ENCODE measurements at places on chromosomes 5 and 9. TPM values are rescaled to one million over a fixed set of nuclear protein-coding genes. Genes with fewer than 3 reads are reported as not detected.

- H3K27ac ChIP-seq, result no peak overlapping the region
- H3K36me3 ChIP-seq, result no peaks in the 10 kb centered on the region
- no peak for DNase-seq
These were observed 297.0 kb upstream of the HAPLN1 start for GRCh38 chr5:84017523-84018172.

GRCh38 chr9:112271466-112272098 is 61.8 kb downstream of the PTBP3 start:
- H3K27me3 ChIP-seq, result no peaks in the 10 kb centered on the region
- H3K4me1 ChIP-seq, result no peaks in the 10 kb centered on the region
- H3K27ac ChIP-seq, result no peak overlapping the region
- no peak overlapping the region for H3K4me3 ChIP-seq
- DNase-seq, result no peak

DNA sequence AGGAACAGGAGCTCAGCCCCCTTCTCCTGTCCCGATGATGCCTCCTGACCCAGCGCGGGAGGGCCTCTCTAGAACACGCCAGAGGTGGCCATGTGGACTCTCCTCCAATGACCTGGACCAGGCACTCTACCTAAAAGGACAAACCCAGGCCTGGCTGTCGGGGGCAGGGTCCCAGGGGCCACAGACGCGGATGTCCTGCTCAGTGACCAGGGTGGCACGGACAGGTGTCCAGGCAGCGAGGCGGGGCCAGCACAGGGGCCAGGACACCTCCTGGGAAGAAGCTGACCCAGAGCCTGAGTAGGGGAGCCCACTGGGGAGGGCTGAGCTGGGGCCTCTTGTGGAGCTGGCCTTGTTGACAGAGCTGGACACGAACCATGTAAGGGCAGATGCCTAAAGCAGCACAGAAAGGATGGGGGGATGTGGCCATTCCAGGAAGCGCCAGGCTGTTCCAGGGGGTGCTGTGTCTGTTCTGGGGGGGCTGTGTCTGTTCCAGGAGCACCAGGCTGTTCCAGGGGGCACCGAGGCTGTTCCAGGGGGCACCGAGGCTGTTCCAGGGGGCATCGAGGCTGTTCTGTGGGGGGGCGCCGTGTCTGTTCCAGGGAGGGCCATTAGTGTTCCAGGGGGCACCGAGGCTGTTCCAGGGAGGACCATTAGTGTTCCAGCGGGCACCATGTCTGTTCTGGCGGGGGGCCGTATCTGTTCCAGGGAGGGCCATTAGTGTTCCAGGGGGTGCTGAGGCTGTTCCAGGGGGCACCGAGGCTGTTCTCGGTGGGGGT is 30.5 kb downstream of the EXD3 start:
- no peaks in the 10 kb centered on the region for H3K4me1 ChIP-seq
- H3K27me3 ChIP-seq, result no peaks in the 10 kb centered on the region

- no peak overlapping the region for H3K4me3 ChIP-seq
- H3K27ac ChIP-seq, result no peak overlapping the region
- DNase-seq, result no peak
These were observed 108.9 kb downstream of the GDNF start for GRCh38 chr5:37730896-37731455.

NFIB gene
- 13.3 TPM for total RNA-seq
